ENCODE measurements at places on chromosomes 4 and X.

- peak; percentile 11 for DNase-seq
Observed at GRCh38 chr4:3253808-3254207, 4.8 kb downstream of the MSANTD1 start.

DNA sequence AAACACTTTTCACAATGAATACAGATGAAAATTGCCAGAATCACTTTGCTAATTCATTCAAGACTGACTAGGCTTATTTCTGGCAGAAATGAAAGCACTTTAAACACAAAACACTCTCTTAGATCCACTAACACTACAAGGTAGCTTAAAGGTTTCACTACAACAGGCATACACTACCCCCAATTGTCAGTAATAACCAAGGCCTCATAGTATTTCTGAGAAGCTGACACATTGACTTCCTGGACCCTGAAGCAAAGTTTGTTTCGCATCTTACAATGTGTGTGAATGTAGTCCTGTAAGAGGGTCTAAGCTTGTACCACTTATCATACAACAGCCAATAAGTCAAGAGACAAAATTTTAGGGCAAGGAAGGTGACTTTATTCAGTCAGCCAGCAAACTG lies 129.9 kb upstream of the FMR1 start:
- no peak for DNase-seq

GRCh38 chrX:118503260-118504041 lies 7.8 kb downstream of the DOCK11 start:
- peak; percentile 21 for DNase-seq

- DNase-seq: no peak
Observed at GRCh38 chrX:20311505-20311904, 44.8 kb upstream of the RPS6KA3 start.

Data from natural killer cell (primary cell).